AG10803 (cell line): ENCODE measurements at places on chromosomes 2 and 18.
A peak's percentile ranks its signal among the peaks of the same experiment; 100 is the strongest.

DNA sequence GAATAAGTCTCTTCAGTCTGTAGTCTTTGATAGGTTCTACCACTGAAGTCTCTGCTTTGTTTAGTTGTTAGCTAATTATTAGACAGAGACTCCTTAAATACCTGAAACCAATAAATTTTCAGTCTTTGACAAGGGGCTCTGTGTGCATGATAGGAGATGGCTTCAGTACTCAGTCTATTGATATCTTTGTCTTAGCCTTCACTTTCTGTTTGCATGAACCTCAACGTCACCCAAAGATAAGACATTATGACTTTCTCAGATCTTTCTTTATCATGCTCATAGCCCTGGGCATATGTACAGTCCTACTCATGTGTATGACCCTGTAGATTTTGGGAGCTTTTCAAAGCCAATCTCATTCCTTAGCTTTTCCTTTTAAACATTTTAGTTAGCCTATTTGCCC is 183.5 kb upstream of the GCFC2 start:
- DNase-seq, result no peak

GRCh38 chr2:231134910-231135655 is 10.2 kb upstream of the HTR2B start:
- DNase-seq, result no peak

- DNase-seq, result no peak
These were observed 112.5 kb downstream of the LPIN1 start for GRCh38 chr2:11858883-11859282.

- peak; percentile 16 for DNase-seq
These were observed 807 bp downstream of the GAREM1 start for GRCh38 chr18:32469691-32470459.

DNA sequence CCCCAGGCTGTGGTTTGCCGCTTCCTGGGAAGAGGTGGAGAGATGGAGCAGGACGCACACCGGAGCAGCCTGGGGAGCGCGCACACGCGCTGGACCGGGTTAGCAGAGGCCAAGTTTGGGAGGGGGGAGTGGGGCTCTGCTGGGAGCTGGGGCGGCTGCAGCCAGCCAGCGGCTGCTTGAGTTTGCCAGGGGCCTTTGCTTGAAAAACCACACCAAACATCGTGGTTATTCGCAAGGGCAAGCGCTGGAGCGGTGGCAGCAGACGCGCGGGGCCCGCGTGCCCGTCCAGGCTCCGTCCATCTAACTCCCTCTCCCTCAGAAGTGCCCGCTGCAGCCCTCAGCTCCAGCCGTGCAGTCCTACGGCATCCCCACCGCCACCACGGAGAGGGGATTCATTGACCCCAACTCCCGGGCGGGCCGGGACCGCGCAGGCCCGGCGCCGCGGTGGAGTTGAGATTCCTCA is 4.6 kb downstream of the PTGR3 start:
- DNase-seq, result no peak

DNA sequence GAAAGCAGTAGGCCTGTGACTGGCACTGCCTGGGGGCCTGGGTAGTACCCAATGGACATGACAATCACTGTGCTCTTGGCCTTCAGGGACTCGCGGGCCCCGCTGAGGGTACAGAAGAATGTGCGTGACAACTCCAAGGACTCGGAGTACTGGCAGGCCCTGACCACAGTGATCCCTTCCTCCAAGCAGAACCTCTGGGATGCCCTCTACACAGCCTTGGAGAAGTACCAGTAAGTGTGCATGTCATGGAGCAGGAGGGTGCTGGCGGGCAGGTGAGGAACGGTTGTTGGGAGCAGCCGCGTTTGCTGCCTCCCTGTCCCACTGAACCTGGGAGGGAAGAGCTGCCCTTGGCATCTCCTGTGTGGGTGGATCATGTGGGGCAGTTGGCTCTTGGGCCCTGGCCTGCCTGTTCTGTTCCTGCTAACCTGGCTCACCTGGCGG is 23.3 kb downstream of the OTOF start:
- no peak for DNase-seq

GRCh38 chr18:33875029-33875565 is 297.1 kb downstream of the ASXL3 start:
- DNase-seq, result no peak

GRCh38 chr2:196291426-196291825 is 120.0 kb upstream of the STK17B start:
- DNase-seq, result no peak

- no peak for DNase-seq
These were observed 17.1 kb upstream of the ARHGAP28 start for GRCh38 chr18:6712401-6712800.

- DNase-seq, result no peak
These were observed 95.9 kb downstream of the COL3A1 start for GRCh38 chr2:189069855-189070619.

- DNase-seq, result no peak
These were observed 89.1 kb downstream of the AFF3 start for GRCh38 chr2:100053087-100053885.

GRCh38 chr2:1091895-1092585 is 141.4 kb downstream of the SNTG2 start:
- DNase-seq, result peak; percentile 24

DNA sequence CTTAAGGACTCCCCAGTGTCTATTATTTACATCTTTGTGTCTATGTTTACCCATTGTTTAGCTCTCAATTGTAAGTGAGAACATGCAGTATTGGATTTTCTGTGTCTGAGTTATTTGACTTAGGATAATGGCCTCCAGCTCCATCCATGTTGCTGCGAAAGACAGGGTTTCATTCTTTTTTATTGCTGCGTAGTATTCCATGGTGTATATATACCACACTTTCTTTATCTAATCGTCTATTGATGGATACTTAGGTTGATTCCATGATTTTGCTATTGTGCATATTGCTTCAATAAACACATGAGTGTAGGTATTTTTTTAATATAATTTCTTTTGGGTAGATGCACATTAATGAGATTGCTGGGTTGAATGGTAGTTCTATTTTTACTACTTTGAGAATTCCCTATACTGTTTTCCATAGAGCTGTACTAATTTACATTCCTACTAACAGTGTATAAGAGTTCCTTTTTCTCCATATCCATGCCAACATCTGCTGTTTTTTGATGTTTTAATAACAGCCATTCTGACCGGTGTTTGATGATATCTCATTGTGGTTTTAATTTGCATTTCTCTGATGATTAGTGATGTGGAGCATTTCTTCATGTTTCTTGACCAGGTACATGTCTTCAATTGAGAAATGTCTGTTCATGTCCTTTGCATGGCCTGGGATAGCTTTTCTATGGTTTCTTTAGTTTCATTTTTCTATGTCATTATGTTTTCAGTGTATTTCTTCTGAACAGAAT is 21.8 kb downstream of the MTCL1 start:
- no peak for DNase-seq

DNA sequence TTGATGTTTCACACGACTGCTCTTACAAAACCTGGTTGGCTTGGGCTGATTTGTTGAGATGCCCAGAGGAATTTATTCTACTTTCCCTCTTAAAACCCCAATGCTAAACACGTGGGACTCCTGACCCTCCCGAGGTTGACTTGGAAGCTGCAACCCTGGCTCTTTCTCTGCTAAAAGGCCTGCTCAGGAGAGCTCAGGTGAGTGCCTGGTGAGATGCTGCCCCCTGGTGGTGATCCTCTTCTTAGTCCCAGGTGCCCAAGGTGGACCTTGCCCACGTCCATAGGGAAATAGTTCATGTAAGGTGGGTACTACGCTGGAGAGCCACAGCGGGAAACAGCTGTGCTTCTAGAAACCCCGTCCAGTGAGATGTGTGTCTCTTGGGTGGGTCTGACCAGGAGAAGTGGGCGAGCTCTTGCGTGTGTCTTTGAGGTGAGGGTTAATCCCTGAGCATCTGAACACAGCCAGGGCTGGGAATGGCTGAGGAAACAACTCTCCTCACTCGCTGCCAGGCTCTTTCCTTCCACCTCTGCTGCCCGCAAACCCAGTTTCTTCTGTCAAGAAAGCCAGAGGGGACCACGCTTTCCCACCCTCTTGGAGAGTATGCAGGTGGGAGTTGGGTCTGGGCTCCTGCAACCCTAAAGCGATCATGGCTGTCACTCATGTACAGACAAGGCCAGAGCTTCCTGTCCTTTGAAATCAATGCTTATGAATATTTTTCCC is 25.5 kb upstream of the PXDN start:
- DNase-seq, result peak; percentile 36

DNA sequence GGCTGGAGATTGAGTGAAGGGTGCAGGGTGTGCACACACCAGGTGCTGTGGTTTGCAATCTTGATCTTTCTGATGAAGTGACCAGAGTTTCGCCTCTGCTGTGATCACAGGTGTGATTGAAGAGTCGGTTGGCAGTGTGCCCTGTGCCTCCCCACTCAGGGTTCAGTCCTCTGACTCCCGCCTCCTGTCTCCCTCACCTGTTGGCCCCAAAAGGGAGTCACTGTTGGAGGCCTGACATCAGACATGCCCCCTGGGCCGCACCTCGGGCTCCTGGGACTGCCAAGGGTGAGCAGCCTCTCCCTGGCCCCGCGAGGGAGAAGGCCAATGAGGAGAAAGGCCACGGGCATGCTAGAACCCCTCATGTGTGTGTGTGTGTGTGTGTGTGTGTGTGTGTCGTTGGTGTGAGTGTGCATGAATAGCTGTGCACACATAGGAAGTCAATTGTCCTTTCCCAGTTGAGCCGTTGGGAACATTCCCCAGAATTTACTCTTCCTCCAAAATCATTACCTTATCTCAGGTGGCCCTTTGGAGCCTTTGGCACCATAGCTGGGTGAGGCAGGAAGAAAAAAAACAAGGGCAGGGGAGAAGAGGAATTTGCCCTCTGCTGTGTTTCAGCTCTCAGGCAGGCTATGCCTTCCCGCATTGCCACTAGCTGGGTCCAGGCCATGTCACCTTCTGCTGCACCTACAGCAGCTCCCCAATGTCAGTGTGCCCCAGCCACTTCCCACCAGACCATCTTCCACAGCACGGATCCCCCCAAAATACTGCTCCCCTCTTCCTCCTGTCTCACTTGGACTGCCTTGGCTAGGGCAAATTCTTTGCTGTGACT is 78.1 kb upstream of the LAPTM4A start:
- no peak for DNase-seq

DNA sequence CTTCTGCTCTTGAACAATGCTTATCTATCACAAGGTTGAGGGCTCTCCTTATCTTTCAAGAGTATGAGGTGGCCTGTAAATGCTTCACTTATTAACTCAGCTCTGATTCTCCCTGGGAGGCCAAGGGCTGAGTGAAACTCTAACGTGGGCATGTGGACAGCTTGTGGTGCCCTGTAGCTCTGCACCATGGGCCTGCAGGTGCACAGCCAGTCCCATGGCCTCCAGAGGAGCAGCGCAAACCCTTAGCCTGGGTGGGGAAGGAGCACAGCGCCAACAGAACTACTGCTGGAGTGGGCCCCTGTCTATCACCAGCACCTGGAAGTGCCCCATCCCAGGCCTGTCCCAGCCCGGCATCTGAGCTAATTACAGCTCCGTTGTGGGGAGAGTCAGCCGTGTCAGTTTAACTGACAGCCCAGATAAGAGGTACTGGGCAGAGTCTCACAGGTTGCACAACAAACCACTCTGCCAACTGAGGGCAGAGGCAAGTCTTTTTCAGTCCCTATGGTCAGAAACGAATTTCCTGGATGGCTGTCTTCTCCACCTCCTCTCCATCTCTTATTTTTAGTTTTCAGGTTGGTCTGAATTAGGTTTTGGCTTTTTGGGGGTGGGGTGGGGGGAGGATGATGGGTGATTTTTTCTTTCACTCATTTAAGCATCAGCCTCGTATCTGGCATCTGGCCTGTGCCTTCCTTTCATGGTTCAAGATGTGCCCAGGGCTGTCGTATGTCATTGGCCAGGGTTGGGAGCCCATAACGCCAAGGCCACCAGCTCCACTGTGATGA is 219.5 kb downstream of the BCL2 start:
- DNase-seq, result no peak

DNA sequence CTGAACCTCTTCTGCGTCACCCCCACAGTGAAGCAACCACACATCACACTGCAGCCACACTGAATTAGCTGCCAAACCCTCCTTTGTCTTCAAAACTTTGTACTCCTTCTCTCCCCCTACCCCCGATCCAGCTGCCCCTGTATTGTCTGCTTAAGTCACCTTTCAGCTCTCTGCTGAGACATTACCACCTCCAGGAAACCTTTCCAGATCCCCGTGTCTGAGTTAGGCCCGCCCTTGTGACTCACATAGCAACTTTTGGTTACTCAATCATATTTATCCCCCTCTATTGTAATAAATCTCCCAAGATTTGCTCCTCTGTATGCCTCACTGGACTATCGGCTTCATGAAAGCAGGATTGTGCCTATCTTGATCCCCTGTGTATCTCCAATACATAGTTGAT is 82.8 kb upstream of the CDCA7 start:
- DNase-seq, result no peak

- no peak for DNase-seq
These were observed 126.1 kb downstream of the TCF4 start for GRCh38 chr18:55461848-55462247.

GRCh38 chr18:62409821-62410220 is 84.7 kb downstream of the TNFRSF11A start:
- no peak for DNase-seq

GRCh38 chr2:168639441-168639898 is 163.0 kb upstream of the NOSTRIN start:
- DNase-seq, result peak; percentile 74

GRCh38 chr2:32611366-32611765 is 16.5 kb upstream of the TTC27 start:
- DNase-seq, result no peak

DNA sequence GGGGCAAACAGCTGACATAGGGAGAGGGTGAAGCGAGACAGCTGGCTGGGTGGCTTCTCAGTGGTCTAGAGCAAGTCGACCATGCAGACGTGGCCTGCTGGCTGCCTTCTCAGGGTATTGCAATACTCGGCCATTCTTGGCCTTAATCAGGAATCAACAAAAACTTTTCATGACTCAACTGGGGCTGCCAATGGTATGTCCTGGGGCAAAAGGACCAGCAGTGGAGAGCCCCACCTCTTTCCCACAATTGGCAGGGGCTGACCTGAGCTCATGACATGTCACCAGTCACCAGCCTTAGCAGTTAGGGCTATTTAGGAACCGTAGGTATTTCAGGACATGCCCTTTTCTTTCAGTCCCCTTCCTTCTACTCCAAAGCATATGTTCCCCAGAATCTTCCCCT is 19.1 kb downstream of the PLA2R1 start:
- no peak for DNase-seq

DNA sequence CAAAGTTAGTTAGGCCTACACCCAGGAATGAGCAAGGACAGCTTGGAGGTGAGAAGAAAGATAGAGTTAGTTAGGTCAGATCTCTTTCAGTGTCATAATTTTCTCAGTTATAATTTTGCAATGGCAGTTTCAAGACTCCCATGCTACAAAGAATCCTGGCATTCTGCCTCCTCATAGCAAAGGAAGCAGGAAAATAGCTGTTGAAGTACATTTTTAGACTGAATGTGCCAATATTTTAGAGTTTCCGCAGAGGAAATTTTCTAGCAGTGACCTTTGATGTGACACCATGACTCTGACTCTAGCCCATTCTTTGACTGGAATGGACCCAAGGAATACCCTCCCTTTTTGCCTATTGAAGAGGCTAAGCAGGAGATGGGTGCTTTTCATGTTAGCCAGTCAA is 371.7 kb downstream of the PIK3C3 start:
- DNase-seq, result no peak

- DNase-seq, result peak; percentile 54
These were observed 293.7 kb upstream of the ACVR2A start for GRCh38 chr2:147550995-147551731.
